ENCODE measurements at places on chromosomes 16 and 17.

GRCh38 chr17:69884356-69884755 is 190.7 kb upstream of the KCNJ16 start:
- DNase-seq, result no peak

DNA sequence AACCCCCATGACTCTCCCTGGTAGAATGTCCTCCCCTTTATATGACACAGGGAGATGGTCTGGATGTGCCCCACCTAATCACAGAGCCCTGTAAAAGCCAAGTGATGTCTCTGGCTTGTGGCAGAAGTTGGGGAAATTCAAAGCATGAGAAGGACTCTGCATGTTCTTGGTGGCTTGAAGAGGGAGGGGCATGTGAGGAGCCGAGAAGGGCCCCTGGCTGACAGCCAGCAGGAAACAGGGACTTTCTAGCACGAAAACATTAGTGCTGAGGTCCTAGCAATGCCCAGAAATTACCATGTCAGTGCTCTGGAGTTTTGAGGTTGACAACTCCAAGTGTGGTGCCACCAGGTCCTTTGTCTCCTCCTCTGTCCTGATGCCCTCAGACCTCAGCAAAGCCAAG is 75.9 kb downstream of the USP22 start:
- DNase-seq, result no peak

DNA sequence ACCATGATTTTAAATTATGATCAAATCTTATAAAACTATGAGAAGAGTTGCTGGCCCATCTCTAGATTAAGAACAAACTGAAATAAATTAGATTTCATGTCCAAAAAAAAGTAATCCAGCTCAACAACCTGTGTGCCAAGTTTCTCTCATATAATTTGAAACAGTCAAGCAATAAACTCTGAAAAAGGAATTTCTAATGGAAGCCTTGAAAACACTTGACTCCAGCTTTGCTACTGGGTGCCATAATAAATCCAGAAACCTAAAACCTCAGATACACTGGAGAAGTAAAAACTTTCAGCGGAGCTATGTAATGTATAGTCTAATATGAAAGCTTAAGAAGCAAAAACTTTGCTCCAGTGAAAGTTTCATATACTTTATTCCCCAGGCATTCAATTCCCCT is 25.5 kb downstream of the RPGRIP1L start:
- no peak for DNase-seq

DNA sequence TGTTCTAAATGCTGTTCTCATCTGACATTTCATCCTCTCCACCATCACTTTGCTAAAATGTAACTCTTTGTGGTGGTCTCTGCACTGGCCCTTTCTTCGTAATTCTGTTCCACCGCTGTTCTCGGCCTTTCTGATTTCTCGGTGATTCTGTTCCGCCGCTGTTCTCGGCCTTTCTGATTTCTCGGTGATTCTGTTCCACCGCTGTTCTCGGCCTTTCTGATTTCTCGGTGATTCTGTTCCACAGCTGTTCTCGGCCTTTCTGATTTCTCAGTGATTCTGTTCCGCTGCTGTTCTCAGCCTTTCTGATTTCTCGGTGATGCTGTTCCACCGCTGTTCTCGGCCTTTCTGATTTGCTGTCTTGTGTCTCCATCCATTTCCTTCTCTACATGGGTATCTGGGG is 12.3 kb downstream of the FOXF1 start:
- DNase-seq, result no peak

GRCh38 chr17:16353317-16354174 is at the start of gene CENPV:
Gene CENPV (minus strand): TSS chr17:16353469. CDS start chr17:16353436, 33 bp downstream.
- peak; percentile 33 for DNase-seq

- DNase-seq, result no peak
Measured at GRCh38 chr17:77148077-77148939, 7.5 kb downstream of the SEC14L1 start.
